ENCODE measurements at places on chromosomes 1 and 21.

GRCh38 chr21:44413566-44414290 is 41.6 kb upstream of the LRRC3 start:
- DNase-seq = no peak

DNA sequence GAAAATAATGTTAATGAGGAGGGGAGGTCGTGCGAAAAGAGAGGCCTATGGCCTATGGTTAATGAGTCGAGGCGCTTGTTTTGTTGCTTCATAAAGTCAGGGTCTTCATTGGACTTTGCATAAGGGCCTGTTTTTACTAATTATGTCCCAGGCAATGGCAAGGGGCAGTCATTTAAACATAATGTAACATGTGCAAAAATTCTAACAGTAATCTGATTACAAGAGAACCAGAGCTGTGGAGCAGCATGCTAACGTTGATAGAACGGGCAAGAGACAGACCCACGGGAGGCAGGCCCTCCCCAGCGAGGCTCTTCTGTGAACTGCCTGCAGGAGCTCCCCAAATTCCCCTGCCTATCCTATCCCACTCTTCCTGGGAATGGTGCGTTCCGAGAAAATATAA is 22.6 kb upstream of the CAMK1G start:
- DNase-seq = no peak

- DNase-seq = no peak
These were observed 60.0 kb downstream of the PIK3CD start for GRCh38 chr1:9711466-9712020.

- DNase-seq = peak; percentile 58
These were observed 276.3 kb upstream of the GREM2 start for GRCh38 chr1:240888039-240888786.

GRCh38 chr1:11044849-11045427 is 2.1 kb downstream of the MASP2 start:
- no peak for DNase-seq

DNA sequence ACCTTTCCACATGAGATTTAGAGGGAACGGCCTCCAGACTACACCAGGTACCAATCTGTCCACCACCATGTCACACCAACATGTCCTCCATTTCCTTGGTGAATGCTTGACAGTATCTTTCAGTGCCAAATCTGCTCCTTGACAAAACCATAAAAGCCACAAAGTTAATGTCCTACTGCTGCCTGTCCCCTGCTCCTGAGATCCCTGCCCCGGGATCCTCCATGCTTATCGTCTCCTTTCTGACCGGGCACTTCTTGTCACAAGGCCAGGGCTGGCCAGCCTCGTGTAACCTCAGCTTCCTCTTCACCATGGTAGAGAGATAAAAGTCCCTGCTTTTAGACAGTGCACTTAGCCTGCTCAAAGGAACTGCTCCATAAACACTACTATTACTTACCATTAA is 136.2 kb downstream of the NAV1 start:
- no peak for DNase-seq

DNA sequence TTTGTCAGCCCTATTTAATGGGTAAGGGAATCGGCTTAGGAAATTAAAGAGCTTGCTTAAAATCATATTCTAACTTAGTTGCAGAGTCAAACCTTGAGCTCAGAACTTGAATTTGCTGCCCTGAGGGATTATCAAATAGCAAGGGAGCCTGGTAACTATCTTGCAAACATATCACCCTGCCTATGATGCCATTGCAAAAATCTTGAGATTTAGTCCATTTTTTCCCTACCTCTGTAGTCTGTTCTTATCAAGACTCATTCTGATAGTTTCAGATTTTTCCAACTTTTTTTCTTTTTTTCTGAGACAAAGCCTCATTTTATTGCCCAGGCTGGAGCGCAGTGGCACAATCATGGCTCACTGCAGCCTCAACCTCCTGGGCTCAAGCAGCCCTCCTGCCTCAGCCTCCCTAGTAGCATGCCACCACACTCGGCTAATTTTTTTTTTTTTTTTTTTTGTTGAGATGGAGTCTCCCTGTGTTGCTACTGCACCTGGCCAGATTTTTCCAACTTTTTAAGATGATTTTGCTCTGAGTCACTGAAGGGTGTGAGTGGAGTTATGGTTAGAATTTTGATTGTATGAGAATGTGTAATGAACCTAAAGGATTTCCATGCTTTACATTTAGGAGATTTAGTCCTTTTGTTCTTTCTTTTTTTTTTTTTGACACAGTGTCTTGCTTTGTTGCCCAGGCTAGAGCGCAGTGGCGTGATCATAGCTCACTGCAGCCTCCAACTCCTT is 12.2 kb downstream of the SARS1 start:
- DNase-seq = no peak

DNA sequence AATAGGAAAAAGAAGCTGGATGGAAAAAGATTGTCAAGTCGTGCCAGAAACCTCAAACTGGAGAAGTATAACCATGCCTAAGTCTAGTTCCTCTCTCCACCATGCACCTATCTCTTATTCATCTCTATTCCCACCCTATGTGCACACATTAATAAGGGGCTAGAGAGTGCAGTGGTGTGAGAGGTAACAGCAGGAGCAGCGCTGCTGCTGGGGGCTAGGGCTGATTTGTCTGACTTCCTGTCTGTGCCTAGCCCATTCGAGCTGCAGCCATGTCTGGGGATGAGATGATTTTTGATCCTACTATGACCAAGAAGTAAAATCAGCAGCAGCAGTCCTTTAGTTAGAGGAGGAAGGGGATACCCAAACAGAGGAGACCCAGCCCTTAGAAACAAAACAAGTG is 43.0 kb downstream of the TRIM33 start:
- DNase-seq = no peak

GRCh38 chr1:195466639-195467038 is 1141.6 kb downstream of the KCNT2 start:
- DNase-seq = no peak

DNA sequence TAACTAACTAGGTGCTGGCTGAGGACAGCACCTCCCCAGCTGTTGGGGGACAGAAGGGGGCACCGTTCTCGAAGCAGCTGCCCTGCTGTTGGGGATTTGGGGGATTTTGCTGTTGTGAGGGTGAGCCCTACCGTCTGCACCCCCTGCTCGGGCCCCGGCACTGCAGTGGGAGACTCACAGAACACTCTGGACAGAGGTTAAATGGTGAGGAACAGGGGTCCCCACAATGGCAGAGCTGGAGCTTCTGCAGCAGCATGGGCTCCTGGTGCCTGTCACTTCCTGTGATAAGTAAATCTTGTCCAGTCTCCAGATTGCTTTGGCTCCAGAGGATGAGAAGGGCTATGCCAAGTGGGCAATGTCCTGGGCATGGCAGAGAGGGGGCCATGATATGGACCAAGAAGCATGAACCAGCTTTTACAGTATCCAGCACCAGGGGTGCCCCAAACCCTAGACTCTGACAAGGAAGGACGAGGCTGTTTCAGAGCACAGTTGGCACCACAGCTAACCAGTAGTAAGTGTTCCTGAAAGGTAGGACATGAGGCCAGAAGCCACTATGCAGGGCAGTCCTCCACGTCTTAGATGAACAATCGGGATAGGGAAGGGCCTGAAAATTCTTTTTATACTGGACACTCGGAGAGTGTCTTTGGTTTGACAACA is 365.1 kb upstream of the VAMP3 start:
- no peak for DNase-seq

DNA sequence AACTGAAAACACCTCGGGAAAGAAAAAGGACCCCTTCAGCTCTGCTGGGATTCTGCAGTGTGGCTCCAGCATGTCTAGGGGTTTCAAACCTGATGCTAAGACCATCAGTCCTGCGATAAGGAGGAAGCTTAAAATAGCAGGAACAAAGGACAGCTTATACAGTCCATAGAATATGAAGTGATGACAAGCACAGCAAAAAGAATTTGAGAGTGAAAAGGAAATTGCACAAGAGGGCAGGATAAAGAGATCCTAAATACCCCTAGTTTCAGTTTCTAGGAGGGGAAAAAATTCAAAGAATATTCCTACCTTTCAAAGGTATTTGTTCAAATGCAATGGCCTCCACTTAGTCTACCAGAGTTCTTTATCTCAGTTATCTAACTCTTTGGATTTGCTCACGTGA is 171.4 kb downstream of the TGFB2 start:
- no peak for DNase-seq

- no peak for DNase-seq
These were observed at the start of gene ITGB2 for GRCh38 chr21:44920694-44921604. Gene ITGB2, minus strand, starts transcription at chr21:44920899. Its CDS starts 10,117 bp downstream, at chr21:44910782.

DNA sequence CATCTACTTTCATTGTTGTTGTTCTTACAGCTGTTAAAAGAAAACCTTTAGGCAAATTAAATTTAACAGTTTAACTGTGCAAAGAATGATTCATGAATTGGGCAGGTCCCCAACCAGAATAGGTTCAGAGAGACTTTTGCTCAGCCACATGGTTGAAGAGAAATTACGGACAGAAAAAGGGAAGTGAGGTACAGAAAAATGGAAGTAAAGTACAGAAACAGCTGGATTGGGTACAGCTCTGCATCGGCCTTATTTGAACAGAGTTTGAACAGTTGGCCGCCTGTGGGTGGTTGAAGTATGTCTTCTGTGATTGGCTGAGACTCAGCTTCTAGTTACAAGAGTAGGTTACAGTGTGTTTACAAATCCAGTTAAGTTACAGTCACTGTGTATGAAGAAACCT is 210.1 kb downstream of the FGGY start:
- no peak for DNase-seq

DNA sequence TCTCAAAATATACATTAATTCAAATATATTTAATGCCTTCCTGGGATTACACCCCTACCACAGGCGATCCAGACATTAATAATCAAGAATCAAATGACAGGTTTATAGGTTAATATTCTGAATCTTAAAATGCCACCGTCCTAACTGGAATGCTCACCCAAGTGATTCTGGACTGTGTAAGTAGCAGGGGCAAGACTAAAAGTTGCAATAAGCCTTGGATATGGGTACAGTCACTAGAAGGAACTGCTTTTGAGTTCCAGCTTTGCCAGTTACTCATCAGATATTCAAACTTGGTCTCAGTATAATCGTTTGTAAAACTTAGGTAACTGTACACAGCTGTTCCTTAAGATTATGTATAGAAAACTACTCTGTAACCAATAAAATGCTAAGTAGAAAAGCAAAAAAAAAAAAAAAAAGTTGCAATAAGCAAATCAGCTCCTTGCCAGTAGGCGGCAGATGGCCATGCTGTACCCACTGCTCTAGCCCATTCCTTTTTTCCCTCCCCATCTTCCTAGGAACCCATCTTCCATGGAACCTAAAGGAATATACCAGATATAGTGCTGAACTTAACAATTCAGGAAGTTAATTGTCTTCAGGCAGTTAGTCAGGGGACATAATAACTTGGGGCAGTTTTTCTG is 10.5 kb downstream of the RO60 start:
- DNase-seq = no peak

DNA sequence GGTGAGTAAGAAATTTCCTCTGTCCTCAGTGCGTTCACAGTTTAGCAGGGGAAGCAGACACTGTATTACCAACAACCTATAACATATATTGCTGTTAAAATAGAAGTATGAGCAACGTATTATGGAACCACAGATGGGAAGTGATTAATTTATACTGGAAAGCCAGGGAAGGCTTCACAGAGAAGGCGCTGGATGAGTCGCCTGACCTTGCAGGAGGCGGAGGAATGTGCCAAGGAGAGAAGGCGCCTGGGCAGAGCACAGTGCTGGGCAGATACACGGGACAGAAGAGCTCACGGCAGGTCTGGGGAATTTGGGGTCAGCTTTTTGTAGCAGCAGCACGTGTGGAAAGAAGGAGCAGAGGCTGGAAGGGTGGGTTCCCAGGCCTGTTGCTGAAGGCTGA is 116.3 kb downstream of the DHRS3 start:
- no peak for DNase-seq

GRCh38 chr1:206715552-206716158 is 30.9 kb downstream of the MAPKAPK2 start:
- DNase-seq = no peak

DNA sequence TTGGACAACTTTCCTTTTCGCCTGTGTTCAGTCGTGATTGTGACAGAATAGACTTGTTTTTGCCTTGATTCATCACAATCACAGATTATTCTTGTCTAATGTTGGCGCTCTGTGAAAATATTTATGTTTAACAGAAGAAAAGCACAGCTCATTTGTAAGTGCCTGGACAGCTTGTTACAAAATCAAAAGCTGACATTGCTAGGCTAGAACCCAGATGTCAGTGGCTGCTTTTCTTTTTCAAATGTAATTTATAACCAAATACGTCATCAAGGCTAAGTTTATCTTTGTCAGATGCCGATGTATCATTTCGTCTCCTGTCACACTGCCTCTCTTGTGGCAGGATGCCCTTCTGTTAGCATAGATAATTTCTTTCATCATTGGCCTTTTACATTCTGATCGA is 1227.3 kb downstream of the PLA2G4A start:
- DNase-seq = no peak

DNA sequence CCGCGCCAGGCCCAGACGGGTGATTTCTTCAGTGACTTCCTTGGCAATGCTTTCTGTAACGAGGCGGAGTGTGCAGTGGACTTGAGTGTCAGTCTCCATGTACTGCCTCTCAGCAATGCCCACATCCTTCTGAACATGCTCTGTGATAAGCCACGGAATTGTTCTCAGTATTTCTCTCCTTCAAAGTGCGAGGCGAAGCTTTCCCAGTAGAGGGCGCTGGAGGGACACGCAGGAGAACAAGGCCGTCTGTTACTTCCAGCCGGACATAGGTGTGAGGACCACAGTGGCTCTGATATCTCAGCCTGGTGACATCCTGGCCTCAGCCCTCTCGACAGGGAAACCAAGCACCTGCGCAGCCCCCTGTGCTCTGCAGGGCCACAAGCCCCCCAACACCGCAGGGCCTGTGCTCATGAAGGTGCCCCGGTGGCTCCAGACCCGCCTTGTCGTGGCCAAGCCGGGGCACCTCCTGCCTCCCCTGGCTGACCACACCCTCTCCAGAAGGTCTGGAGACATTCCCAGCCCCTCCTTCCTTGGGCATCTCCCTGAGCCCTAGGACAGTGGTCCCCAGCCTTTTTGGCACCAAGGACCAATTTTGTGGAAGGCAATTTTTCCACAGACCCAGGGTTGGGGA is 46.1 kb upstream of the BACE2 start:
- peak; percentile 66 for DNase-seq

DNA sequence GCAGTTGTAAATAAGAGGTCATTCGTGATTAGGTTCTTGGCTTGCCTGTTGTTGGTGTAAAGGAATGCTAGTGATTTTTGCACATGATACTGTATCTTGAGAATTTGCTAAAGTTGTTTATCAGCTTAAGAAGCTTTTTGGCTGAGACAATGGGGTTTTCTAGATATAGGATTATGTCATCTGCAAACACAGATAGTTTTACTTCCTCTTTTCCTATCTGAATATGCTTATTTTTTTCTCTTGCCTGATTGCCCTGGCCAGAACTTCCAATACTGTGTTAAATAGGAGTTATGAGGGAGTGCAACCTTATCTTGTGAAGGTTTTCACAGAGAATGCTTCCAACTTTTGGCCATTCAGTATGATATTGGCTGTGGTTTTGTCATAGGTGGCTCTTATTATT is 576.1 kb upstream of the RGS18 start:
- DNase-seq = no peak

GRCh38 chr1:96820107-96820506 is 98.5 kb downstream of the PTBP2 start:
- no peak for DNase-seq

- DNase-seq = no peak
These were observed 320 bp downstream of the C1orf174 start for GRCh38 chr1:3899754-3900149.

- no peak for DNase-seq
These were observed 27.0 kb downstream of the MFSD2A start for GRCh38 chr1:39981945-39982344.

- DNase-seq = no peak
These were observed 20.1 kb upstream of the CDCP2 start for GRCh38 chr1:54172614-54173599.

All from NCI-H1436 (cell line).